Gastroesophageal sphincter (tissue), 4 donors: ENCODE measurements at places on chromosomes 12 and 14. TPM values are rescaled to one million over a fixed set of nuclear protein-coding genes. Genes with fewer than 3 reads are reported as not detected.

The METTL3 gene
- total RNA-seq, result 31.9 TPM

The AMHR2 gene
- not detected for total RNA-seq

The SLC25A21 gene
- 1.5 TPM for total RNA-seq

The FGF23 gene
- total RNA-seq, result not detected

DNA sequence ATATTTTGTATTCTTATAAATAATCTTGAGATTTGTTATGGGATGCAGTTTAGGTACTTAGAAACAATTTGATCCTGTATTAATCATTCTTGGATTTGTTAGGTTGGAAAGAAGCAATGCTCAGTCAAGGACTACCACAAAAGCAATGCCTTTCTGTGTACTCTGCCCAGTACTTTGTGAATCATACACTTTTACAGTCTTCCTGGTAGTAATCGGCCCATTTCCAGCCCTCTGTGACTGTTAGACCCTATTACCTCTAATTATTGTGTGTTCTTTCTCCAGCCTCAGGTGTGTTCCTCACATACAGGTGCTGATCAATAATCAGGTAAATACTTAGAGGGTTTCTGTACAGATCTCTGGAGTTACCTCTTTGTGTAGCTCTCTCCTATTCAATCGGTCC is 609.0 kb downstream of the KCNH5 start:
- no peak for ATAC-seq

- ATAC-seq, result no peak
Observed at GRCh38 chr12:129772501-129773493, 131.0 kb downstream of the TMEM132D start.

DNA sequence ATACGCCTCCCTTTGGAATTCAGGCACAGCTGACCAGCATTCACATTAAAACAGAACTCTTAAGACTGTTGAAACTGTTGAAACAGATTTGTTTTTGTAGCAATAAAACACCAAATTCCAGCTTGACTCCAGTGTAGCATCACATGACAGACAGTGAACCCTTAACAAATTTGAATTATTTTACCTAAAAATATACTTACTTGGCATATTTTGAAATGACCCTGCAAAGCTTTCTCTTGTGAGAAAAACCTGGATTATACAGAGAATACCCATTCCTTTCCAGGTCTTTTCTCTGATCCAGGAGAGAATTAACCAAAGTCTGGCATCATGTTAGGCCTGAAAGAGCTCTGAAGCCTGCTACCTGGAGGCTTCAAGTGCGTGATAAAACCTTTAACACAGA is 410.3 kb downstream of the FOXG1 start:
- ATAC-seq, result no peak

DNA sequence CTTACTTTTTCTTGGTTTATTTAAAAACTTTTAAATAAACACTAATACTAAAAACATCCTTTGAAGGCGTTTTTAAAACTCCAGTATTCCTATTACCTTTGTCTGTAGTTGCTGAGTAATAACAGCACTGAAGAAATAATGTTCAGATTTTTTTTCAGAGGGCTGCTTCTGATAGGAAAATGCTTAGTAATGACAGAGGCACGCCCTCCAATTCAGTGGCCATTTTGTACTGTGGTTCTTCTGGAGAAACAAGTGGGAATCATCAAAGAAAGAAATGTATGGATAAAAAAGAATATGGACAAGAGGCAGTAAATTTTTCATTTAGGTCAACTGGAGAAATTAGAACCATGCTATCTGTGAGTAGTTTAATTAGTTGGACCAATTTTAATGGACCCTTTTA is 13.6 kb downstream of the VEZT start:
- ATAC-seq, result no peak

- no peak for ATAC-seq
Observed at GRCh38 chr12:563787-564298, 99.4 kb downstream of the NINJ2 start.

DNA sequence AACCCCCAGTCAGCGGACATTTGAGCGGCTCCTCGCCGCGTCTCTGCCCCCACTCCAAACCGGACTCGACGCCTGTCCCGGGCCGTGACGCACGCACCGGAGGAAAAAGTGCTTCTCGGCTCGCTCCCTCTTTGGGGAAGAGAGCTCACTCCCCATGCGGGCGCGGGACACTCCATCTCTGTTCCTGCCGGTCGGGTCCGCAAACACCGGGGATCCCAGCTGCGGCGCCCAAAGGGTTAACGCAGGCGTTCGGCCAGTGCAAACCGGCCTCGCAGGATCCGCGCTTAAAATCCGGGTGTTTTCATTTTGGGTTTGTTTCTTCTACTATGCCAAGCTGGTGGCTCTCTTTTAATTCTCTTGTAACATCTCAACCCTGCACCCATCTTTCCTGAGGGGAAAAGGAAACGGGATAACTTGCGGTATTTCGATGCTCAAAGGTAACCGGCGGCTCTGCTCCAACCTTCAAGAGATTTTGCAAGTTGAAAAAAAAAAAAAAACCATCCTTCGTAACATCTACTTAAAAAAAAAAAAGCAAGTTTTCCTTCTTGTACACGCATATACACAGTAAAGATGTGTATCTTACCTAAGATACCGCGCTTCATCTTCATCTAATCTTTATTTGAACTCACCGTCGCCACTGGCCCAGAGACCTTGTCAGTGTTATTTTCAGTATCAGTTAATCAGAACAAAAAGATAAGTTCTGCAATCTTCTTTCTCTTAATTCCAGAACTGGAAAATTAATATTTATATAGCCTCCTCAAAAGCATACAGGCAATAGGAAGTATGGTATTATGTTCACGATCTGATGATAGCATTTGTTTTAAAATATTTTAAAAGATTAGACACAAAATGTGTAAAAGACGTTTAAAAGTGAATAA is 1.6 kb upstream of the ATP2B1 start:
- peak; percentile 8 for ATAC-seq

- no peak for ATAC-seq
Observed at GRCh38 chr14:75442642-75443041, 14.8 kb downstream of the JDP2 start.

GRCh38 chr12:56160193-56160763 is 2.1 kb downstream of the MYL6 start:
- no peak for ATAC-seq

DNA sequence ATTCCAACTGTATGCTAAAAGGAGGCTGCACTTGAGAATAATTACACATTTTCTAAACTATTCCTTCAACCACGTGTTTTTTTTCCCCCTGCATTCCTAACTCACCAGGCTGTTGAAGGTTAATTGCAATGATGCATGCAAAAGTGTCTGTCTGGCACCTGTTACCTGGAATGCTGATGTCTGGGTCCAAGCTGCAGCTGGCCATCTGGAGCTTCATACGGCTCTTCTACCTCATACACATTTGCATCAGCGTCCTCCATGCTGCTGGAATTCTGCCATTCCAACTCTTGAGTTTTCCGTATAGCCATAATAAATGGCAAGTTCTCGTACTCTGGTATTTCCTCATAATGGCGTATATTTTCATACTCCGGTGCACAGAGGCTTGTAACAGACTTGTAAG is 8.6 kb downstream of the FGD6 start:
- ATAC-seq, result no peak

DNA sequence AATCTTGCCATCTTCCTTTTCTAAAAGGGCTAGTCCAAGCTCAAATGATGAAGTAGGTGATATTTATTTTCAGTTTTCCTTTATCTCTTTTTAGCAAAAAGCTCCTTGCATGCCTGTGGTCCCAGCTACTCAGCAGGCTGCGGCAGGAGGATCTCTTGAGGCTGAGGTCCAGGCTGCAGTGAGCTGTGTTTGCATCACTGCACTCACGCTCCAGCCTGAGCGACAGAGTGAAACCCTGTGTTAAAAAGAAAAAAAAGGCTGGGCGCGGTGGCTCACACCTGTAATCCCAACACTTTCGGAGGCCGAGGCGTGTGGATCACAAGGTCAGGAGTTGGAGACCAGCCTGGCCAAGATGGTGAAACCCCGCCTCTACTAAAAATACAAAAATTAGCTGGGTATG is 5.0 kb downstream of the TMEM116 start:
- no peak for ATAC-seq

GRCh38 chr12:92156704-92157395 is 11.2 kb upstream of the BTG1 start:
- ATAC-seq, result no peak
